T follicular helper cell (primary cell): ENCODE measurements at places on chromosomes 4 and X.

- no peak for DNase-seq
These were observed 18.8 kb downstream of the PAK3 start for GRCh38 chrX:111114806-111115205.

- no peak for DNase-seq
These were observed 39.9 kb upstream of the VAMP7 start for GRCh38 chrX:155841232-155841631.

- peak; percentile 57 for DNase-seq
These were observed 1.8 kb upstream of the HSD17B10 start for GRCh38 chrX:53435997-53436396.

- no peak for DNase-seq
These were observed 11.7 kb upstream of the NUDT9 start for GRCh38 chr4:87410679-87411078.

GRCh38 chr4:147879676-147880075, 147.8 kb downstream of the ARHGAP10 start:
- no peak for DNase-seq
